NCI-H1048 (cell line): ENCODE measurements at places on chromosomes 2 and 18.

- no peak for DNase-seq
Observed at GRCh38 chr2:30652271-30652915, 154.9 kb downstream of the CAPN13 start.

- no peak for DNase-seq
Observed at GRCh38 chr2:195756218-195756942, 99.4 kb downstream of the SLC39A10 start.

- no peak for DNase-seq
Observed at GRCh38 chr2:6937582-6937981, 20.4 kb downstream of the RNF144A start.

DNA sequence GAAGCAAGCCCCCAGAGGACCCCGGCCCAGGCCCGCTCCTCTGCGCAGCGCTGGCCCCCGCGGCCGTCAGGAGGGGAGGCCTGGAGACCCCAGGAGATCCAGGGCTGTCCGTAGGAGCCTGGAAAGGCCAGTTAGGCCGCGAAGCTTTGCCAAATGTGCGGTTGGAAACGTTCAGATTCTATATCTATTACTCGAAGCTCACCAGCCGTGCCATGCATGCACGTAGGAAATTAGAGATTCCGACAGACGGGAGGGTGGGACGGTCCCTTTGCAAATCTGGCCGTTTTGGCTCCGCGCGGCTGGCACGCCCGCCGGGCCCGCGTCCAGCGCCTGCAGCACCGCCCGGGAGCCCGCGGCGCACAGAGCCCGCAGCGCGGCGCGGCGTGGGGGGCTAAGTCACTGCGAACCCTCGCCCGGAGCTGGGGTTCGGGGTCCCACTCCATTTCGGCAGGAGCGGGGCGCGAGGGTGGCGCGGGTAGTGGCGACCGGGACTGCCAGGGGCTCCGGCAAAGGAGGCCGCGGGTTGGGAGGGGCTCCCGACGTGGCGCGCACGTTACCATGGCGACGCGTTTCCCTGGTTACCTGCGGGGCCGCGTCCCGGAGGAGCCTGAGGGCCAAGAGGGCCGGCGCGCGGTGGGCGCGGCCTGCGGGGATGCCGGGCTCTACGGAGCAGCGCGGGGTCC lies 488.6 kb upstream of the SMIM21 start:
- DNase-seq, result no peak

GRCh38 chr2:22970991-22971390 lies 414.0 kb upstream of the KLHL29 start:
- no peak for DNase-seq

- no peak for DNase-seq
Observed at GRCh38 chr18:6057604-6058003, 162.3 kb upstream of the TMEM200C start.

DNA sequence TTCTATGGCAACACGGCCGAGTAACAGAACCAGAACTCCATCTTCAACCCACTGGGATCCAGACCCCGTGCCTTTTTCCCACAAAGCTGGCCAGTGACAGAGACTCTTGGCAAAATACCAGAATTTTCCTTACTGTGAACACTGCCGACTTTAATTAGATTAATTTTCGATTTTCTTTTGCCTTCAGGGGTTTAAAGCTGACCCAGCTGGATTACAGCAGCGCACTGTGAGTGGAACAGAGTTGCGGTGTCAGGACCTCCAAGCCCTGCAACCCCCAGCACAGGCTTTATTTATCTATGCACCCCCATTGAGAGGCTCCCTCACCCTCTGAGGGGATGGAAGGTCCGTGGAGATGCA lies 36.4 kb downstream of the CTIF start:
- DNase-seq, result no peak

GRCh38 chr2:62382757-62383156 lies 123.2 kb downstream of the TMEM17 start:
- no peak for DNase-seq

GRCh38 chr2:207734636-207735512 lies 23.4 kb downstream of the CCNYL1 start:
- DNase-seq, result no peak

DNA sequence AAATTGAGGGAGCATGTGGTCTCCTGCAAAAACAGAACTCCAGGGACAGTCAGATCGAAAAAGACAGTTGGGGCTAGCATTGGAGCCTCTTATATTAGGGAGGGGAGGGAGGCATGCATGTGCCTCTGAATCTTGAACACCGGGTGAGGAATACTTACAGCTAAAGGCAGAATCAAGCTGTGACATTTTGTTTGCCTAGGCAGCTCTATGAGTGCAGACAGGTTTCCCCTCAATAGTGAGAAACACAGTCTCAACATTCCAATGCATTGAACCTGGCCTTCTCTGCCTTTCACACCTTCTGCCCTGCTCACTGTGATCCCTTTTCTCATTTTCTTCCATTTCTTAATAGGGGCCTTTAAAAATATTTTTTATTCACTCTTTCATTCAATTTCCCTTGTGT lies 140.4 kb downstream of the THSD7B start:
- DNase-seq, result no peak

DNA sequence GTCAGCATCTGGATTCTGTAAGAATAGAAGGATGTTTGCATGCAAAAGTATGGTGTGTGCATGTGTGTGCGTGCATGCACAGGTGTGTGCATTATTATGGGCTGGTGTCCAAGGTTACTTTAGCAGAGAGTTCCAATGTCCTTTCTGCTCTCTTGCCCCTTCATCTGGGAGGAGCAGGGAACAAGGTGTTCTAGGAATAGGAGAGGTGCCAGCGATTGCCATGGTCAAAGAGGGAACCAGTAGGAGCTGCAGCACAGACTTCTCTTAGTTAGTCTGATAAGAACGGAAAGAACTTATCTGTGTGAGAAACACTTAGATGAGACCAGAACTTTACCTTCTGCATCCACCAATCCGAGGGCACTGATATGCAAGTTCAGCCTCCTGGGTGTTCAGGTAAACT lies 8.3 kb downstream of the GPR45 start:
- DNase-seq, result no peak

DNA sequence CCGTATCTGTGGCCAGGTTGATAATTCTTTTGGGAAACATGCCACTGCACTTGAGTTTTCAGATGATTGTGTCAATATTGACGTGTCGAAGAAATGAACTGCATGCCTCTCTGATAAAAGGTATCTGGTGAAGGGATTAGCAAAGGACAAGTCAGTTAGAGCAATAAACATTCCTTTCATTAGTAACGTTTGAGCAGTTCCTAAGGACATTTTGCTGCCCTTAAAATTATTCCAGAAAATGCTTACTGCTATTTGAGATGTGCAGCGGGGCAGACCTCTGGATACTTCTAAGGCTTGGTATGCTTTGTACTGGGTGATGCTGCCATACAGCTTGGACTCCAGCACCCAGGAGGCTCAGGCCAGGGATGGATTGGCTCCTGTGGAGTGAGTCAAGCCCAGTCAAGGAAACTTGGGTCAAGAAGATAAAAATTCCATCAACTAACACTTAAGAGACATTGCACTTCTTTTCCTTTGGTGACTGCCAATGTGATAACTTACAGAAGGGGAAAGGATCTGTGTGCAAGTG lies 166.7 kb downstream of the FHOD3 start:
- DNase-seq, result no peak

GRCh38 chr2:148548716-148549400 lies 95.7 kb upstream of the EPC2 start:
- DNase-seq, result no peak

DNA sequence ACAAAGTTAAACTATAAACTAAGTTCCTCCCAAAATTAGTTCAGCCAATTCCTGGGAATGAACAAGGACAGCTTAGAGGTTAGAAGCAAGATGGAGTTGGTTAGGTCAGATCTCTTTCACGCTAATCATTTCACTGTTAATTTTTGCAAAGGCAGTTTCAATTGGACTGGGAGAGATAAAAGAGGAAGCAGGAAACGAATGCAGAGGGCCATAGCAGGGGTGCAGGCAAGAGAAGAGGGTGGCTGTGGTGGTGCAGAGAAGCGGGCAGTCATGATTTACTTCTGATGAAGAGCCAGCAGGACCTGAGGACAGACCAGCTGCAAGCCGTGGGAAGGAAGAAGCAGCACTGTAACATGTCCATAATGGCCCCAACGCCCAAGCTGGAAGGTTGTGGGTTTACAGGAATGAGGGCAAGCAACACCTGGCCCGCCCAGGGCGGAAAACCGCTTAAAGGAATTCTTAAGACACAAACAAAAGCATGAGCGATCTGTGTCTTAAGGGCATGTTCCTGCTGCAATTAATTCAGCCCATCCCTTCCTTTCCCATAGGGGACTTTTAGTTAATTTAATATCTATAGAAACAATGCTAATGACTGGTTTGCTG lies 4.1 kb upstream of the RMP24 start:
- no peak for DNase-seq

DNA sequence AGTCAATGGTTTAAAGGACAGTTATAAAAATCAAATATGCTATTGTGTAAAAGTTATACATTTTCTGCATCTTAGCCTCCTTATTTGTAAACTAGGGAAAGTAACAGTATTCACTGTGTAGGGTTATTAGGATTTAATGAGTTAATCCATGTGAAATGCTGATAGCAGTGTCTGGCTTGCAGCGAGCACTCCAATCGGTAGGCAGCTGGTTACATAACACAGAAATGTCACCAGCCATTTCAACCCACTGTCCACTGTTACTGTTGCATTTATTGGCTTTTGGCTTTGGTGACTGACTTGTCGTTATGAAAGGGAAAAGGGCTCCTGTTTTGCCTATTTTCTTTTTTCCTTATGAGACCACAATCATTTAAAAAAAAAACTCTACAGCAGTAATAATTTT lies 38.9 kb downstream of the ID2 start:
- DNase-seq, result no peak

DNA sequence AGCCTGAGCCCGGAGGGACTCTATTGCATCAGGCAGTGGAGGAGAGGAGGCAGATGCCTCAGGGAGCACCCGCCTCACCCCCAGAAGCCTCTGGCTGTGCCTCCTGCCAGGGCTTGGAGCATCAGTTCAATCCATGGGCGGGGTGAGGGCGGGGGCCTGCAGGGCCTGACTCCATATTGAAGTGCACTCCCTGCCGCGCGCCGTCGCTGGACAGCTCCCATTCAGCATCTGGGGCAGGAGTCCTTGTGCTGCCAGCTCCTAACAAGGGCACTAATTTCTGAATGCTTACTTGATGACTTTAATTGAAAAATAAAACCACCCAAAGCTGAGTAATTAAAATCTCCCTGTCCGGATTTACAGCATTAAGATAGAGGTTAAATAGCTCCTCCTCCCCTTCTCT lies 23.8 kb downstream of the C1QL2 start:
- no peak for DNase-seq

GRCh38 chr18:1760901-1761300 lies 810.4 kb downstream of the METTL4 start:
- DNase-seq, result no peak

DNA sequence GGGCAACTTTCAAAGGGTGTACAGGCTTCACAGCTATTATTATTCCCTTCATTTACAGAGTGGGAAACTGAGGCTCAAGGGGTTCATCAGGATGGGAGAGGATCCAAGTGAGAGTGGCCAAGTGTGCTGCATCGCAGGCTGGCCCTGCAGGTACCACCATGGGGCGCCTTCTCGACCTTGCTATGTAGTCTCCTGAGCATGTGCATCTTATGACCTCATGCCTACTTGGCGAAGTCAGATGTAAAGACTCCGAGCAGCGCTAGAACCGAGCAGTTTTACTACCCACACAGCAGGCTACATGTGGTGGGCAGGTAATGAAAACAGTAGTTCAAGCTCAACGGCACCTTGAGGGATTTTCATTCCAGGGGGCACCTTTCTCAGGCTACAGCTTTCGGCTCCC lies 42.0 kb downstream of the TFCP2L1 start:
- DNase-seq, result no peak

DNA sequence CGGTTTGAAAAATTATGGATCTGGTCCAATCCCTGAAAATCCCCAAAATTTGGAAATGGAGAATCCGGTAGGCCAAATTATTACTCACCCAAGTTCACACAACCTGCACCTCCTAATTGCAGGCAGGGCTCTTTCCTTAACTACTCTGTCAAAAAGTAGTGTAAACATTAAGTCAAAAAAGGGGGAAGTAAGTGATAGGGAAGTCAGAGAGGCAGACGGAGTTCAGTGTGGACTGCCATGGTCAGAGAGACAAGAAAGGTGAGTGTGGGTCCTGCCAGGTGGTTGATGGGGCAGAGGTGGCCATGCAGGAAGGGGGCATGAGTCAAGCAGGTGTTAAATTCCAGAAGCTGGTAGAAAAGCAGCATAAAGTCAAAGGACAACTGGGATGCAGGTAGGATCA lies 104.7 kb upstream of the STPG4 start:
- DNase-seq, result no peak

DNA sequence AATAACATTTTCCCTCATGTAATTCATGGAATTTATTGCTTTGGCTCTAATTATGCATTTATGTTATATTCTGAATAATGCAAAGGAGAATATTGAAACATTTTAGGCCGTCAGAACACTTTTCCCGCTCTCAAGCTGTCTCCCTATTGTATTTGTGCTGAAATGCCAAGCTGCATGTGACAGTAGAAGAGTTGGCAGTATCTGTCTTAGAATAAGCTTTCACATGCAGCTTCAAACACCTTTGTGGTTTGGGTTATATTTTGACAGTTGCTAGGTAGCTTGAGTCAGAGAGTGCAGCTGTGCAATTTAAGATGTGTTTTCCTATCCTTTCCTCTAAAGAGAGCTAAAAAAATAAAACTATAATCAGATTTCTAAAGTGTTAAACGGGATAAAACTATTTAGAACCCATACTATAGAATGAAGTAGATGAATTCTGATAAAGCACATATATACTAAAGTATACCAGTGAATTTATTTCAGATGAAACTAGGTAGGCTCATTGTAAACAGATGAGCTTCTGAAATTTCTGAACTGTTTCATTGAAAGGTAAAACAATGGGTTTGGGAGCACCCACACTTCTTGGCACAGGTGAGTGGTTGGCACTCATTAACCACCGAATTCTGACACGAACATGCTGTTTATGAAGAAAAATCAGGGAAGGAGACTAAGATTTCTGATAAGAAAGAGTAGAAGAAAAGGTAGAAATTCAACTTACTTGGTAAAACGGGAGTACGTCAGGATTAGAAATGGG lies 43.4 kb downstream of the PLCL1 start:
- no peak for DNase-seq

DNA sequence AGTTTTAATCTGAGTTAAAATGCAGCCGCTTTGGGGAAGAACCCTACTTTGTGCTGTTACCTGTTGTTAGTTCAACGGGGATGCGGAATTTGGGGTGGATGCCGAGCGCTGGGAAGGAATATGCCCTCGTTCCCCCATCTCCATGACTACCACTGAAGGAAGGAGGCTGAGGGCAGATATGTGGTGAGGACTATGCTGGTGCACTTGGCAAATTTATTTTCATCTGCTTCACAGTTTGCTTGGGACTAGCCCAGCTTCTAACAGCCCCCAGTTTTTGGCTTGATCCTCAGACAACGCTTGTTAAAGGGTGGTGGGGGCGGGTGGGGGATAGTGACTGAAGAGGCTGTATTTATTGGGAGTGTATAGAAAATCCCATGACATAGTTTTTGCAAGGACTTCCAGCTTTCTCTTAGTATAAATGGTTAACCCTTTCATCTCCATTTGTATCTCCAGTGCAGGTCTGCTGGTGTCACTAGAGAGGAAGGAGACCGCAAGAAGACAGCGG lies 100.8 kb downstream of the COLEC12 start:
- no peak for DNase-seq

DNA sequence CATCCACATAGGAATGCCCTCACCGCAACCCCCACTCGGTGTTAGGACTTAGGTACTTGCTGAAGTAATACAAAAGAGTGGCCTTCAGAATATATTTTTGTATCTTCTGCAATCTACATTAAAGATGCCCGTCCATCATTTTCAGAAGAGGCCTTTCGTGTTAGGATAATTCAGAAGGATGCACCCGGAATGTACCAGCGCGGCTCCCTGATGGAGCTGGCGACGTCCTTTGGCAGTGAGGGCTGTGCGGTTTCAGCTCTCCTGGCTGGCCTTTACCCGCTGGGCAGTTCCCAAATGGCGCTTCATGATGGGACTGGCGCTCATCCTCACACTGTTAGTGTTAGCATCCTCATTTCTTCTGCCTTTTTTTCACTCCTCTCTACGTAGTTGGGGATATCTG lies 15.3 kb downstream of the TWIST2 start:
- no peak for DNase-seq
